ENCODE measurements at places on chromosomes 1 and 21.

DNA sequence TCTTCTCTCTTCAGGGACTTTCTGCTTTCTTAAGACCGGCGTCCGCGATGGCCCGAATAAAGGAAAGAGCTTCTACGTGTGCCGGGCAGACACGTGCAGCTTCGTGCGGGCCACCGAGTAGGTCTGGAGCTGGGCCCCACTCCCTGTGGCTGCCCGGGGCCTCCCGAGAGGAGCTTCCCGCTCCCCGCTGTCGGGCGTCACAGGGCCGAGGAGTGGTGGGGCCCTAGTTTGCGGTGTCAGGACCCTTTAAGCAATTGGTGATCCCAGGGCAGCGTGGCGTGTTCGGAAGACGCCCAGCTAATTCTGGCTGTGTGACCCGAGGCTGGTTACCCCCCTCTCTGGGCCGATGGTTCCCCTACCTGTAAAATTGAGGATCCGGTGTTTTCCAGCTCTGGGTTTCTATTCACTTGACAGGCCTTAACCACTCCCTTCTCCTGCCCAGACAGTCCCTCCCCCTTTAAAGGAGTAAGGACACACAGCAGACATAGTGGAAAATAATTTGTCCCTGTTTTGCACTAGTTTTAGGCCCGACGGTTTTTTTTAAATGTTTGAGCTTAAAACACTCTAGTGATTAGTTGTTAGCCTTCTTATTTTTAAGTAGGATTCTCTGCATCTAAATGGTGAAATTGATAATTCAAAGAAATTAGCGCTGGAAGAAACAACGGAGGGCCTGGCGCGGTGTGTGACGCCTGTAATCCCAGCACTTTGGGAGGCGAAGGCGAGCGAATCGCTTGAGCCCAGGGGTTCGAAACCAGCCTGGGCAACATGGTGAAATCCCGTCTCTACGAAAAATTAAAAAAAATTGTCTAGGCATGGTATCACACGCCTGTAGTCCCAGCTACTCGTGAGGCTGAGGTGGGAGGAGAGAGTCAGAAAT, 553 bp downstream of the TTF2 start:
- DNase-seq = peak; percentile 61

- DNase-seq = no peak
Observed at GRCh38 chr1:145871994-145872924, 13.4 kb upstream of the PIAS3 start.

GRCh38 chr1:87450615-87451209, 122.0 kb downstream of the LMO4 start:
- DNase-seq = no peak

GRCh38 chr1:203057911-203058675, 27.7 kb downstream of the MYOG start:
- DNase-seq = peak; percentile 19

DNA sequence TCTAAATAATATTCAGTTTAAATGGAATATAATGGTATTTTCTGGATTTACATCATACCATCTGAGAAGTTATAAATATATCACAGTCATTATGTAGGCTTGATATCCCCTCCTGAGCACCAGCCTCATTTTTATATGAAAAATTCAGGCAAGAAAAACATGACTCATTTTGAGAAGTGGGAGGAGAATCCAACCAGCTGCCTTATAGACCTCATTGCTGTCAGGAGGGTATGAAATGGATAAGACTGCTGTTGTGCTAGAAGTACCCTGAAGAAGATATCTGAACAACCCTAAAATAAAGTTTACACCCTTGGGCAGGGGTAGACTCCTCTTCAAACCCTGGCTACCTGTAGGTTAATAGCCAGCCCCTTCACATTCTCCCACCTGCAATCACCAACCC, 8.8 kb downstream of the GIPC2 start:
- DNase-seq = no peak

DNA sequence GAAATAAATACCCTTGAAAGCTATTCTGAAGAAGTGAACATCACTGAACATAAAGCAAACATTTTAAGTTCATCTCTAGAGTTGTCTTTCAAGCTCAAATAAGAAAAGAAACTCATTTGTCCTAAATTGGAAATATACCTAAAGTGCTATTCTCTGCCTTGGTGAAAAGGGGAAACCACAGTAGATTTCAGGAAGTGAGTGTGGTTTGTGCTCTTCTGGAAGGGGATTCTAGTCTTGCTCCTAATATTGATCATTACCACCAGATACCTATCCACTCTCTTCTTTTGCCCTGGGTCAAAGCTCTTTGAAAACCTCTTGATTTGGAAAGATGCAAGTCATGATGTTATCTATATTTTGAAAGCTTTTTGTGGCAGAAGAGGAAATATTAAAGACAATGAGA, 798.1 kb downstream of the ADGRL2 start:
- no peak for DNase-seq

DNA sequence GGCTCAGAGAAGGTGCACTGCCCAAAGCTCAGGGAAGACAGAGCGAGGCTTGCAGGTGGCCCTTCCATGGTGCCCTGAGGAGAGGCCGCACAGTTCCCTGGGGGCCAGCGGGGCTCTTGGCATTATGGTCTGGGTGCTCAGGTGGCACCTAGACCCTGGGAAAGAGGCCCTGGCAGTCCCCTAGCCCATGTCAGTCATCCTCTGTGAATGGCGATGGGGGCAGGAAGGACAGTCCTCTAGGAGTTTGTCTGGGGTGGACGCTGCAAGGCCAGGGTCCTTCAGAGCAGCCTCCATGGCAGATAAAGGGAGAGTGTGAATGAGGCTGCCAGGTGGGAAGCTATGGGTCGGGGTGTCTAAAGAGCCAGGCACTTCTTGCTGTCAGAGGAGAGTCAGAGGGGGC, 345.9 kb upstream of the VAMP3 start:
- DNase-seq = no peak

- DNase-seq = no peak
Observed at GRCh38 chr1:5711079-5711478, 281.1 kb downstream of the NPHP4 start.

DNA sequence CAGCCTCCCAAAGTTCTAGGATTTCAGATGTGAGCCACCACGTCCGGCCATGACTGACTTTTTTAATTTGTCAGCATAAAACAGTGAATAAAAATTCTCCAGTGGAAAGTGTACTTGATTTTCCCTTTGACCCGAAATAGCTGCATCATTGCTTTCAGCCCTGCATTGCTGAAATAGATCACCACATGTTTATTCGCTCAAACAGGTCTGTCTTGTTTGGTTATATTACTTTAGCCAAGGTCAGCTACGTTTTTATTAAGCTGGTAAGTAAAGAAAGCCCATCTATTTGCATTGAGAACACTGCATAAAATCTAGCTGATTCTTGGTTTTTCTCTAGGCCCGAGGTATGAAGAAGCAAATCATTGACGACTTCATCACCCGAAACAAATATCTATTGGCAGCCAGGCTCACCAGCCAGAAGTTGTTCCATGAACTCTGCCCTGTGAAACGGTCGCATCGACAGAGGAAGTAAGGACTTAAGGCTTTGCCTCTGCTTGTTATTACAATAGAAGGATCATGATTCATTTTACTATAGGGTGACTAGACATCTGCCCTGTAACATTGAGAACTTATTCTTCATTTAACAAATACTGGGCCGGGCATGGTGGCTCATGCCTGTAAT, 25.6 kb downstream of the AGMAT start:
- no peak for DNase-seq

- peak; percentile 69 for DNase-seq
Observed at GRCh38 chr1:171913385-171913784, 72.1 kb downstream of the DNM3 start.

DNA sequence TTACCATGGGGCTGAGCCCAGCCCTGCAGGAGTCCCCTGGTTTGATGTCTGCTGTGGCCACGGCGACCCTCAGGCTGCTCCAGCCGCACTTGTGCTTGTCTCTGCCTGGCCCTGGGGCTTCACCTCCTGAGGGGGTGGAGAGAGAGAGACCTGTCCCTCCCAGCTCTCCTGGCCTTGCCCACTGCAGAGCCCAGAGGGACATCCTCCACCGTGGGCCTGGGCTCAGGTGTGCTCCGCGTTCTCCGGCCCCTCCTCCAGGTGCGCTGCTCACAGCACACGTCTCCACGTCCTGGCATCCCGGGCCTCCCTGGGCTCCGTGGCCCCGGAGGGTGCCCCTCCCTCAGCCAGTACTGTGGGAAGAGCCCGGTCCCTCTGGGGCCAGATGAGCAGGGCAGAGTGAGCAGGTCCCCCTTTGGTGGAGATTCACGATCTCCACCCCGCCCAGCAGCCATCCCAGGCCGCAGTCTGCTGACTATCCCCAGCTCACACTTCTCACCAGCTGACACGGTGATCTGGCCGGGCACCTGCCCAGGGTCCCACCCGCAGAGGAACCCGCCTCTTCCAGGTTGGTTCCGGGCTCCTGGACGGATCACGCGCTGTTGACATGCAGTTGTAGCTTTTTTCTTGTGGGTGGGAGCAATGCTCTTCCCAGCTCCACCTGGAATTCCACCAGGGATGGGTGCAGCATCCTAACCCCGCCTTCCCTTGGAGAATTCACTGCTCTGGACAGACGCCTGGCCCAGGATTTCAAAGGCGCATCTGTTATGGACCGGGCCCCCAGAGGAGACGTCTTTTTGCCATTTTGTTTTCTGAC, 41.8 kb upstream of the POFUT2 start:
- no peak for DNase-seq

DNA sequence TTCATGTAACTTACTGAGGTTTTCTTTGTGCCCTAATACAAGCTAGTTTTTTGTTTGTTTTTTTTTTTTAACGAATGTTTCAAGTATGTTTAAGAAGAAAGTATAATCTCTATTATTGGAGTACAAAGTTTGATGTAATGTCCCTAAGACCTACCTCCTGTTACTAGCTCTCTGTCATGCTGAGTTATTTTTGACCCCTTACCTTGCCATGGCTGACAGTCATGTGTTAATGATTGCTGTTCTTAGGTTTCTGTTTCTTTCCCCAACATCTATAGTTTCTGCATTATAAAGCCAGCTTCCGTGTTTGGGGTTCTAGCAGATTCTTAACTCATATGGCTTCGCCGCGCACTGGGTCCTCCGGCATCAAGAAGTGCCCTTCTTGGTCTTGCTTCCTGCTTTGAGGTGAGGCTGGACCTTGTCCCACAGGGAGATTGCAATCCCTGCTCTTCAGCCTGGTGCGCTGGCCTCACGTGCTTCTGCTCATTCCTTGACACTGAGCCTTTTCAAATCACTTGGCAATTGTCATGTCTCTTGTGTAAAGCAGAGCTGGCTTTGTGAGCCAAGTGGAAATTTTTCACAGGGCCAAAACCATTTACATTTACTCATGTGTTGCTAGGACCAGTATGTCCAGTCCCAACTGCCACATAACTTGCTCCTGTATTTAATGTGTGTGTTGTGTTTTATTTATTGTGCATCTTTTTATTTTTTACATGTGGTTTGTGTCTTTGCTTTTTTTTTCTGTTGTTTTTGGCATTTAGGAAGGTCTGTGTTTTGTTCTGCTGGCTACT, 135.0 kb upstream of the COL6A1 start:
- DNase-seq = no peak

DNA sequence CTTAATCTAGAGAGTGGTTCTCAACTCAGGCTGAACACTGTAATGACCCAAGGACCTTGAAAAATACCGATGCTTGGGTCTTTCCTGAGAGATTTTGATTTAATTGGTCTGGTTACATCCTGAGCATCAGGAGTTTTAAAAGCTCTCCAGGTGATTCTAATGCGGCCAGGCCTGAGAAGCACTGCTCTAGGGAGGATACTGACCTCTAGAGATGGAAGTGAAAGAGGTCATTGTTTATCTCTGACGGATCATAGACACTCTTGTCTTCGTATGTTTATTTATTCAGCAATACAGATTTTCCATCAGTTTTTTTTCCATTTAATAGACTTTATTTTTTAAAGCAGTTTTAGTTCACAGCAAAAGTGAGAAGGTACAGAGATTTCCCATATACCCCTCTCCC, 54.5 kb upstream of the IGSF5 start:
- DNase-seq = no peak

- no peak for DNase-seq
Observed at GRCh38 chr1:203273869-203274602, 31.3 kb upstream of the BTG2 start.

DNA sequence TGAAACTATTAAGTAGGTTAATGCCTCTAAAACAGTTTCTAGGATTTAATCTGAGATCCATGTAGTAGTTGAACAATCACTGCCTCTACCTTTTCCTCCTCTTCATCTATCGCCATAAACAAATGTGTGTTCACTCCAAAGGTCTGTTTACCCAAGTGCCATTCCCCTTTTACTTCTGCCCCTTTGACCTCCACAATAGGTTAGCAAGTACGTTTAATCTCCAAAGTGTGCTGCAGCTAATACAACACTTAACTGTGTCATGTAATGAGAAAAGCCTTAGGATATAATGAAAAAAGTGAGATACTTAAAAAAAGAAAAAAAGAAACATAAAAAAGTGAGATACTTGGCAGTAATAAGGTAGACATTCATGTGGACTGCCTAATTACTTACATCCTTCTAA, 28.2 kb downstream of the GPBP1L1 start:
- DNase-seq = no peak

DNA sequence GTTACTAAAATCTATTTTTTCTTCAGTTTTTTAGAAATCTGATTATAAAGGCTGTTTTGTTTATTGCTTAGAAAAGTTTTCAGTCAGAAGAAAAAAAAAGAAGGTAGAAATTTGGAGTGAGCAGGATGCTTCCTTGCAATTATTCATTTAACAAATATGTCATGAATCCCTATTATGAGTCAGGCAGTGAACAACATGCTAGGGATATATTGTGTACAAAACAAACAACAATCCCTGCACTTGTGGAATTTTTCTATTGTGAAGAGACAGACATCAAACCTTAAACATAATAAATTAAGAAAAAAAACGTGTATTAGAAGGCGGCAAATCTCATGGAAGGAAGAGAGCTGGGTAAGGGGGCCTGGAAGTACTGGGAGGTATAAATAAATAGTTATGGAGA, 664.1 kb upstream of the CAMK1G start:
- DNase-seq = no peak

- DNase-seq = peak; percentile 82
Observed at GRCh38 chr1:155976062-155976912, 2.1 kb downstream of the ARHGEF2 start.

- DNase-seq = no peak
Observed at GRCh38 chr1:6103854-6104530, 58.3 kb downstream of the KCNAB2 start.

DNA sequence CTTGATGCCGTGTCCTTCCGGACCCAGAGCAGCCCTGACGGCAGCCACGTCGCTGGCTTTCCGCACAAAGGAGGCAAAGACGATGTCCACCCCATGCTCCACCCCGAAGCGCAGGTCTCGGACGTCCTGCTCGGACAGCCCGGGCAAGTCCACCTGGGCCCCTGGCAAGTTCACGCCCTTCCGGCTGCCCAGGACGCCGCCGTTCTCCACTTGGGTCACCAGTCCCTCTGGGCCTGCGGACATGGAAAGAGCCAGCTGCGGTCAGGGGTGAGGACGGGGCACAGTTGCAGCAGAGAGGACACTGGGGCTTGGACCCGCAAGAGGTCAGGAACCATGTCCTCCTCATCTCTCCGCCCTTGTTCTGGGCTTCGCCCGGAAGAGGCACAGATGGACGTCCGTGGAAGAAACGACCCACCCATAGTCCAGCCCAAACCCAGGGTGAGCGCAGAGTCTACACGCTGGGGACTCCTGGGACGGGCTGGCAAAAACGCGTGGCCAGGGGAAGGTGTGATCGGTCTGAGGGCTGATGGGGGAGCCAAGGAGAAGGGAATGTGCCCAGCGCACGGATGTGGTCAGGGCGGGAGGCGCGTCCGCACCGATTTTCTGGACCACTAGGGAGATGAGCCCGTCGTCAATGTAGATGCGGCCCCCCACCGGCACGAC, 6.6 kb downstream of the PKLR start:
- no peak for DNase-seq

Data from A673 (cell line).